MCF 10A (cell line): ENCODE measurements at places on chromosomes 7 and 10. TPM values are rescaled to one million over a fixed set of nuclear protein-coding genes. Genes with fewer than 3 reads are reported as not detected.

DNA sequence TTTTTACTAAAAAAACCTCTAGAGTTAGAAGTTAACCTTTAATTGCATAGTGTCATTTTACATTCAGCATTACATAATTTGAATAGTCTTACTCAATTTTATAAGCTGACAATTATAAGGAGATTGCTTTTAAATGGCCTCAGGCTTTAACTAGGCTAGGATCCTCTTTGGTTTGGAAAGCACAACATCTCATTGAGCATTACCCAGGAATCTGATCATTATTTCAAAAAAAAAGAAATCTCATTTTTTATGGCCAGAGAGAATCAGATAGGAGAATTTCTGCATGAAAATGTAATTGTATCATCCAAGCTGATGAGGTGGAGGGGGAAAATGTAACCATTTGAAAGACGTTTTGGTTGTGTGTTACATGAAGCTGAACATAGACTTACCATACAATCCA, 324.9 kb upstream of the POT1 start:
- no peaks in the 10 kb centered on the region for H3K36me3 ChIP-seq
- peaks cover 16% of the 10 kb centered on the region for H3K4me1 ChIP-seq
- H3K27me3 ChIP-seq: no peaks in the 10 kb centered on the region
- DNase-seq: peak; percentile 14
- H3K27ac ChIP-seq: no peak overlapping the region

DNA sequence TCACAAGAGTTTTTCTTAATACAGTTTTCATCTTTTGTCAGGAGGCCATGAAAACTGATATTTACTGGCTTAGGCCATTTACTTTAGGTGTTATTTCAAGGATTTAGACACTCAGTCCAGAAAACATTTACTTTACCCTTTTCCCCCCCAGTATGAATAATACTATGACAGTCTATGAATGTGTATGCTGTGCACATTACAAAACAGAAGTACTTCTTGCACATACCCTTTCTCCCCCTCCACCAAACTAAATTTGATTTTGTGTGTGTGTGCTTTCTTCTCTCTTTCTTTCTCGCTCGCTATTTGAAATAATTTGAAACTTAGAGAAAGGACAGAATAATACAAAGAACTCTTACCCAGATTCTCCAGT, 41.3 kb downstream of the RBM33 start:
- H3K4me1 ChIP-seq: no peaks in the 10 kb centered on the region
- no peak for DNase-seq
- H3K4me3 ChIP-seq: no peak overlapping the region
- no peak overlapping the region for H3K27ac ChIP-seq
- no peaks in the 10 kb centered on the region for H3K27me3 ChIP-seq
- H3K36me3 ChIP-seq: peaks cover 46% of the 10 kb centered on the region

- DNase-seq: no peak
- no peaks in the 10 kb centered on the region for H3K27me3 ChIP-seq
- H3K4me3 ChIP-seq: no peak overlapping the region
- no peaks in the 10 kb centered on the region for H3K4me1 ChIP-seq
- no peaks in the 10 kb centered on the region for H3K36me3 ChIP-seq
- H3K27ac ChIP-seq: no peak overlapping the region
Measured at GRCh38 chr7:125773113-125773785, 843.6 kb upstream of the POT1 start.

DNA sequence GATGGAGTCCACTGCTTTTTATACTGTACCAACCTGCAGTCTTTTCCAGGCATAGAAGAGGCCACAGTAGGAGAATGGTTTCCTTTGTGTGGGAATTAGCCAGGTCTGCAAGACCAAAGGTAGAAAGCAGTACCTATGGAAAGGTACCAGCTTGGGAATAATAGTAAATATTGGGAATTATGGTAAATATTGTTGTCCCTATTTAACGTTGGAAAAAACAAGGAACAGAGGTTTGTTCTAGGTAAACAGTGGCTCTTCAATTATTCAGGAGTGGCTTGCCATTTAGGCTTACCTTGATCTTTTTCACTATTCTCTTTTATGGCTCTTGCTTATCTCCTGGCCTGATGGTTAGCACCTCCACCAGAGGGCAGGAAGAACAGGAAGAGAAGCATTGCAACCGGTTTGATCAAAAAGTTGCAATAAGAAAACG, 43.9 kb upstream of the GSAP start:
- no peak for DNase-seq
- H3K27me3 ChIP-seq: no peaks in the 10 kb centered on the region
- H3K27ac ChIP-seq: no peak overlapping the region
- H3K4me1 ChIP-seq: peaks cover 5% of the 10 kb centered on the region
- H3K4me3 ChIP-seq: no peak overlapping the region

DNA sequence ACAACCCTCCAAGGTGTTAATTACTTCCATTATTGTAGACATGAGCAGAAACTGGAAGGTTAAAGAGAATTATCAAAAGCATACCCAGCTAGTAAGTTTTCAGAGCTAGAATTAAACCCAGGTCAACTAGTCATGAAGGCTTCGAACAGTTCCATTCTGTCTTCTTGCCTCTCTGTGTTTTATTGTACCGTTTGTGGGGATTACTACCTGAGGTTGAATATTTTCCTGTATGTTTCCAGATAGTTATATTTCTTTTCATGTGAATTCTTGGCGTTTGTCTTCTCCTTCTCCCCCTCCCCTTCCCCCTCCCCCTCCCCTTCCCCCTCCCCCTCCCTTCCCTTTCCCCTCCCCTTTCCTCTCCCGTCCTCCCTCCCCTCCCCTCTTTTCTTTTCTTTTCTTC, 218.0 kb upstream of the GALNT17 start:
- no peak overlapping the region for H3K27ac ChIP-seq
- no peaks in the 10 kb centered on the region for H3K4me1 ChIP-seq
- H3K27me3 ChIP-seq: no peaks in the 10 kb centered on the region
- no peak overlapping the region for H3K4me3 ChIP-seq

DNA sequence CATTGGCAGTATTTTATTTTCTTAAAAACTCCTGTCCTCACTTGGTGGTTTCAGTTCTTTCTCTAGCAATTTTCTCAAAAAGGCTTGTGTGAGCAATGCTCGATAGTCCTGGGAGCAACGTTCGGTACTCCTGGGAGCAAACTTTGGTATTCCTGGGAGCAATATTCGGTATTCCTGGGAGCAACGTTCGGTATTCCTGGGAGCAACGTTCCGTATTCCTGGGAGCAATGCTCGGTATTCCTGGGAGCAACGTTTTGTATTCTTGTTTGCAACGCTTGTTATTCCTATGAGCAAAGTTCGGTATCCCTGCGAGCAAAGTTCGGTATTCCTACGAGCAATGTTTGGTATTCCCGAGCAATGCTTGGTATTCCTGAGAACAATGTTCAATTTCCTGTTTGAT, 362.0 kb upstream of the ADARB2 start:
- DNase-seq: no peak
- no peaks in the 10 kb centered on the region for H3K27me3 ChIP-seq
- no peaks in the 10 kb centered on the region for H3K36me3 ChIP-seq
- H3K4me3 ChIP-seq: no peak overlapping the region
- H3K27ac ChIP-seq: no peak overlapping the region

DNA sequence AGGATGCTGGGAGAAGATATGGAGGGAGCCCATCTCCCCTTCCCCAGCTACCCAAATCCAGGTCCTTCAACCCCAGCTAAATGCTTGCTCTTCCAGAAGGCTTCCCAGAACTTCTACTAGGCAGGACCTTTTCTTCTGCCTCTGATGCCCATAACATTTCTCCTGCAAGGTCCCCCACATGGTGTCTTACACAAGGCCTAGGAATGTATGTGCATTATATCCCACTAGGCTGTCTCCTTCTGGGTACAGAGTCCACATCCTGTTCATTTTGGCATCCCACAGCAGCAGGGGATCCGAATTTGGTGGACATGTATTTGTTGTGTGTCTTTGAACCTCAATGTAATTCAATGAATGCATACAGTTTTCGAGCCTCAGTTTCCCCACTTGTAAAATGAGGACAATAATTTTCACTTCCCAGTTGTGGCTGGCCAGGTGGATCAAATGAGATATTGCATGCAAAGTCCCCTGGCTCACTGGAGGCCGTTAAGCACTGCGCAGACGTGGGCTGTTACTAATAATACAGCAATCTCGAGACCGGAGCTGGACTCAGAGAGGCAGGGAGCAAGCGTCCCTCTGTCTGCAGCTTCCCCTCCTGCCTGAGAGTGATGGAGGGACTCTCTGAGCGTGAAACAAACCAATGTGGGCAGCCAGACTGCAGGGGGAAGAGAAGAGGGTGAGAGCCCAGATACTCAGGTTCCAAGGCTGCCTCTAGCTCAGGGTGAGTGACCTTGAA, 18.6 kb upstream of the YWHAG start:
- H3K27ac ChIP-seq: no peak overlapping the region
- H3K4me3 ChIP-seq: no peak overlapping the region
- peaks cover 10% of the 10 kb centered on the region for H3K4me1 ChIP-seq
- no peaks in the 10 kb centered on the region for H3K27me3 ChIP-seq

- no peak for DNase-seq
- H3K36me3 ChIP-seq: peaks cover 16% of the 10 kb centered on the region
- H3K4me1 ChIP-seq: no peaks in the 10 kb centered on the region
- H3K4me3 ChIP-seq: no peak overlapping the region
Measured at GRCh38 chr10:28686835-28687682, 9.7 kb downstream of the BAMBI start.

DNA sequence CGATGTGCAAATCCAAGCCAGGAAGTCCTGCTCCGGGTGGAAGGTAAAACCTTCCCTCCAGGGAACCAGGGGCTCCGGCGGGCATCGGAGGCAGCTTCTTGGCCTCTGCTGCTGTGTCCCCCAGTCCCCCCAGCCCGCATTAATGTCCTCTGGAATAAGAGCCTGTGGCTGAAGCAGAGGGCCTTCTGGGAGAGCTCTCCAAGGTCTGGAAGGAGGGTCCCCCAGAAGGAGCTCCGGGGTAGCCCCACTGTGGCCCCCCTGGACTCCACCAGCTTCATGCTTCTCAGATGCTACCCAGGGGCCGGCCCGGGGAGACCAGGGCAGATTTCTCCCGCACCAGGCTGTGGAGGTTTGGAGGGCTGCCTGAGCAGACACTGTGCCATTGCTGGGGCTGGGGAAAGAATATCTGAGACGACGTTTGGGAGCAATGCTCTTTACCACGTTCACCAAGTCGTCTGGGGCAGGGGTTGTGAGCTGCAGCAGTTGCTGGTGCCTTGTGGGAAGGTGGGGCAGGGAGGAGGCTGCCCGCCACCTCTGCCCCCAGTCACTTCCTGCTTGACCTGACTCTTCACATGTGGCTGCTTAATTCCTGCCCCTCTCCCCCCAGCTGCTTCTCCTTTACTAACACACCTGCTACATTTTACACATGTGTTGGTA, 8.3 kb downstream of the ZNF853 start:
- H3K4me3 ChIP-seq: no peak overlapping the region
- no peak overlapping the region for H3K27ac ChIP-seq
- H3K36me3 ChIP-seq: no peaks in the 10 kb centered on the region
- H3K4me1 ChIP-seq: no peaks in the 10 kb centered on the region

DNA sequence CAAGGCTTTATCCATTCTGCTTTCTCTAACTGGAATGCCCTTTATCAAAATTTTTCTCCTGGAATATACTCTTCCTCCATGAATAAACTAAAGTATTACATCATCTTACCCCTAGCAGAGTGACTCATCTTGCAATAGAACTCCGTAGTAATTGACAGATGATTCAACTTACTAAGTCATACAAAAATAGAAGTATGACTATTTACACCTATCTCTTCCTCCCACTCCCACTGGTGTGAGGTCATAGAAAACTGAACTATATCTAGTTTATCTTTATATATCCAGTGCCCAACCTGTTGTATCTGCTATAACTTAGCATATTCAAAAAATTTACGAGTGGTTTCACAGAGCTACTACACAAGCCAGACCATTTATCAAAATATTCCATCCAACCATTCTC, 26.1 kb downstream of the ABCB1 start:
- peaks cover 7% of the 10 kb centered on the region for H3K4me1 ChIP-seq
- DNase-seq: peak; percentile 44
- no peak overlapping the region for H3K27ac ChIP-seq
- H3K4me3 ChIP-seq: no peak overlapping the region

- H3K4me1 ChIP-seq: peaks cover 50% of the 10 kb centered on the region
- peak overlapping the region; percentile 75 for H3K4me3 ChIP-seq
- H3K27ac ChIP-seq: peak overlapping the region; percentile 99
- H3K27me3 ChIP-seq: no peaks in the 10 kb centered on the region
- H3K36me3 ChIP-seq: peaks cover 8% of the 10 kb centered on the region
- DNase-seq: peak; percentile 98
Measured at GRCh38 chr7:158432369-158433341, 155.0 kb downstream of the PTPRN2 start.

GRCh38 chr7:25496476-25497368, 268.4 kb upstream of the NPVF start:
- H3K4me1 ChIP-seq: no peaks in the 10 kb centered on the region

DNA sequence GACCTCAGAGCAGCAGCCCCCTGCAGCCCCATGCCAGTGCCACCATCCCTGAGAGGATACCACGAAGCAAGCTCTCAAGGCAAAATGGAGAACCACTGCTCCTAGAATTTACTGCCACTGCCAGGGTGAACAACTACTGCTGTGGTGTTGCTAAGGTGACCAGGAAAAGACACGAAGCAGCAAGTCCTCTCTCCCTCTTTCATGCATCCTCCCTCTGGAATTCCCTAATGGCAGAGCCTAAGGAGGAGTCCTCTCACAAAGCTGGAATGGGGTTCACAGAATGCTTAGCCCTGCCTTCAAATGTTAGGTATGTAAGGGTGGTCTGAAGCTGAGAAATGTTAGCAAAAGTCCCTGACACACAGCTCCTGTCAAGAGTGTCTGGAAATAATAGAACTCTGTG, 35.8 kb upstream of the NPSR1 start:
- H3K4me1 ChIP-seq: no peaks in the 10 kb centered on the region
- DNase-seq: no peak
- no peak overlapping the region for H3K4me3 ChIP-seq
- H3K36me3 ChIP-seq: no peaks in the 10 kb centered on the region
- H3K27ac ChIP-seq: no peak overlapping the region

- H3K4me1 ChIP-seq: peaks cover 24% of the 10 kb centered on the region
- no peak overlapping the region for H3K27ac ChIP-seq
Measured at GRCh38 chr10:23375366-23375765, 30.8 kb upstream of the C10orf67 start.

- no peak overlapping the region for H3K4me3 ChIP-seq
- peaks cover 10% of the 10 kb centered on the region for H3K27me3 ChIP-seq
Measured at GRCh38 chr10:59175538-59176240, 754 bp upstream of the PHYHIPL start.

DNA sequence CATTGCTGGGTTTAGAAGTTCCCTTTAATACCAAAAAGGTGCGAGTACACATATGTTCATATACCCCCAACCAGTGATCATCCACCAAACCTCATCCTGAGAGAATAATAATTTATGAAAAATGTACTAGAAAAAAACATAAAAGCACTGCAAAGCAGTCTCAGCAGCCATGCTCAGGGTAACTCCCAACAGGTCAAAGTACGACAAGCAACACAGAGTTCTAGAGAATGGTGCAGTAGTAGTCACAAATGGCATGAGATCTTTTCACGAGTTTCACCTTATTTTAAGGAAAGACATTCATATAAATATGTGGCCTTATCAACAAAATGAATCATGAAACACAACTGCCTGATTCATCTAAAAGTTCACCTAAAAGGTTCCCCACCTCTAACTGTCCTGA, 338.5 kb downstream of the PARD3 start:
- H3K27ac ChIP-seq: peak overlapping the region; percentile 40
- peaks cover 12% of the 10 kb centered on the region for H3K36me3 ChIP-seq
- H3K4me3 ChIP-seq: no peak overlapping the region
- H3K27me3 ChIP-seq: no peaks in the 10 kb centered on the region

PNLIPRP2 gene
- total RNA-seq: not detected in 2 replicates

ARID5B gene
- 10.9 and 12.2 TPM in 2 replicates for total RNA-seq

MKX gene
- not detected in 2 replicates for total RNA-seq

NPC1L1 gene
- total RNA-seq: 0.07 TPM in 1 of 2 replicates, not detected in the other

FAM171A1 gene
- 9.3 and 15.9 TPM in 2 replicates for total RNA-seq

ANLN gene
- total RNA-seq: 64.3 and 104 TPM in 2 replicates

PDE1C gene
- total RNA-seq: 0.14 and 0.27 TPM in 2 replicates

STEAP4 gene
- not detected in 2 replicates for total RNA-seq

ENTPD7 gene
- total RNA-seq: 18.3 and 29.0 TPM in 2 replicates

HTR5A gene
- total RNA-seq: not detected in 2 replicates

TUBB8 gene
- total RNA-seq: not detected in 2 replicates

MYO1G gene
- 0.14 and 0.15 TPM in 2 replicates for total RNA-seq
